ENCODE measurements at places on chromosomes 7 and 10.
A peak's percentile ranks its signal among the peaks of the same experiment; 100 is the strongest.

DNA sequence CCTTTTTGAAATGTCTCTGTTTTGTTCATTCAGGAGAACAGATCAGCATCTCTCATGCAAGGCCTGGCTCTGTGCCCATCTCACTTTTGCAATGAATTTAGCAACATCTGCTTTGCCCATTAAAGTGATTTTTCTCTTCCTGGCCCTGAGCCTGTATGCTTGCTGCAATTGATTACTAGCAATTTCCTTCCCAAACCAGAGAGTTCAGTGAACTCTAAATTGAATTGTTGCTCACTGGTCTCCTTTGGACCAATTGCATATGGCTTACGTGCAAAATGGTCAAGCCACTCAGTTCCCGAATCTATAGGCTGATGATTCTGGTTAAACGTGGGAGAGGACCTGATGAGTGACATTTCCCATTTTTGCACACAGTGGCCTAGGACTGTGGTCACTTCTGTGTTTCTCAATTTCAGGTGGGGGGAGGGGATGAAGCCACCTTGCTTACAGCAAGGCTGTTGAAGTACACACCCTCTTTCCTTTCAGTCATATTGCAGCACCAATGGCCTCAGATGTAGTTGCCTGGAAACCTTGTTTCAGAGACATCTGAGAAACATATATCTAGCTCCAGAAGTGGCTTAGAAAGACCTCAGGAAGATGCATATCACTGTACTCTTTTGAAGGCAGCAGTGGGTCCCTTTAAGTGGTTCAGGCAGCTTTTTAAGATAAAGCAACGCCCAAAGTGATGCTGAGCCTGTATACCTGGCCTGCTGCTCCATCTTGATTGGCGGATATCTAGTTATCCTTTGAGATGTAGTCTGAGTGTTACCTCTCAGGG is 201.4 kb downstream of the PTEN start:
- DNase-seq = no peak

GRCh38 chr7:132655131-132655727 is 79.0 kb upstream of the PLXNA4 start:
- DNase-seq = no peak

GRCh38 chr7:137948083-137948844 is 53.6 kb downstream of the CREB3L2 start:
- no peak for DNase-seq

GRCh38 chr10:119445311-119445934 is 97.1 kb downstream of the RGS10 start:
- DNase-seq = peak; percentile 72

DNA sequence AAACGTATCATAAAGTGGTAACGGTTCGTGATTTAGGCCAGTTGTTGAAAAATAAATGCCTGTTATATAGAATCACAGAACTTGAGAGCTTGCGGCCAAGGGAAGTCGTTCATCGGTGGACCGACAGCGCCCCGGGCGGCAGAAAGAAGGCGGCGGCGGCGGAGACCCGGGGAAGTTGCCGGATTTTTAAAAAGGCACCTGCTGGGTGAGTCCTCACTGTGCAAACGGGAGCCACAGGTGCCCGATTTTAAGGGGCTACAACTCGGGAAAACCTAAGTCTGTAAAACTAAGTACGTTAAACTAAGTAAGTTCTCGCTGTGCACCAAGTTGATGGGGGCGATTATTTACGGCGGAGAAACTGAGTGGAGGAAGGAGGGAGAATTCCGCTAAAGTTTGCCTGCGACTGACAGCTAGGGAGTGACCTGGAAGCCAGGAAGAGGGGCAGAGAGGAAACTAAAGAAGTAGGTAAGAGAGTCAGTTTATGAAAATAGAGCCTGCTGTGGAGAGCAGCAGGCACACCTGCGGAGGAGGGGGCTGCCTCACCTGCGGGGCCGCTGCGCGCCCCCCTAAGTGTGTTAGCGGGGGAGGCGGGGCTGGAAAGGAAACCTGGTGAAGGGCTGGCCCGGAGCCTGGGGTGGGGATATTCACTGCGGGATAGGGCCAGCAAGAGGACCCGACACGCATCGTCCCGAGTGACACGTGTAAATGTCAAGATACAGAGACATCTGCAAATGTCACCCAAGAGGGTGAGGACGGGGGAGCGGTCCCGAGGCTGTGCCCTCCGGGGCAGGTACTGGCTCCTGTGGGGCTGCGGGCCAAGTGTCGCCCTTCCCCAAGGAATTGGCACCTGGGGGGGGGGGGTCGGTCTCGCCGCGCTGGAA is 996 bp downstream of the ADAM12 start:
- DNase-seq = peak; percentile 50

DNA sequence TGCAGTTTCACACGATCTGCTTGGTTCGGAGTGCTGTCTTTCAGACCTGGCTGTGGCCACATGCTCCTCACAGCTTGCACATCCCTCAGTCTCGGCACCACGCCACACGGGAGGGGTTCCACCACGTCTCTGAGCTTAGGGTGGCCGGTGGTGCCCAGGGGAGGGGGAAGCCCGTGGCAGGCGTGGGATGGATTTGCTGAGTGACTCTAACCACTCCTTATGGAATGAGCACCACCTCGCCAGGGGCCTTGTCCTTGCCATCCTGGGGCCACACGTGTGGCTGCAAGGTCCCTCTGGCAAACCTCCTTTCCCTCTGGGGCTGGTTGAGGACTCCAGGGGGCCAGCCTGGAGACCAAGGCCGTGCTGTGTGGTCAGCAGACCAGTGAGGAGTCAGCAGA is 29.1 kb upstream of the FAM20C start:
- DNase-seq = no peak

GRCh38 chr10:71700731-71701368 is 18.7 kb downstream of the C10orf105 start:
- no peak for DNase-seq

All from left renal pelvis (tissue), 4 donors.